ENCODE measurements at places on chromosomes 2 and 18. TPM values are rescaled to one million over a fixed set of nuclear protein-coding genes. Genes with fewer than 3 reads are reported as not detected.

The PRSS56 gene
- polyA plus RNA-seq, result not detected

The GKN1 gene
- polyA plus RNA-seq, result not detected

The PIEZO2 gene
- 25.1 TPM for polyA plus RNA-seq

DNA sequence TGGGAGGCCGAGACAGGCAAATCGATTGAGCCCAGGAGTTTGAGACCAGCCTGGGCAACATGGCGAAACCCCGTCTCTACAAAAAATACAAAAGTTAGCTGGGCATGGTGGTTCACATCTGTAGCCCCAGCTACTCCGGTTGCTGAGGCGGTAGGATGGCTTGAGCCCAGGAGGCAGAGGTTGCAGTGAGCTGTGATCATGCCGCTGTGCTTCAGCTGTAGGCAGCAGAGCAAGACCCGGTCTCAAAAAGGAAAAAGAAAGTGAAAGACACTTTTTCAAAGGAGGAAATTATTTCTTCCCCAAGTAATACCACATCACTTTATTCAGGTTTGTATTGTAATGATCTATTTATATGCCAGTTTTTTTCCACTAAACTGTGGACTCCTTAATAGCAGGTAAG, 35.7 kb upstream of the TAF4B start:
- DNase-seq, result no peak

GRCh38 chr18:67426486-67426885, 90.0 kb downstream of the DSEL start:
- DNase-seq, result no peak

The BARD1 gene
- 8.6 TPM for polyA plus RNA-seq

- no peak for DNase-seq
Observed at GRCh38 chr2:101287303-101287702, 21.2 kb downstream of the RNF149 start.

GRCh38 chr2:126467367-126468054, 188.4 kb upstream of the GYPC start:
- no peak for DNase-seq

The C1QL2 gene
- 0.18 TPM for polyA plus RNA-seq

The DSG2 gene
- polyA plus RNA-seq, result 96.9 TPM

The MROH2A gene
- polyA plus RNA-seq, result 0.16 TPM

DNA sequence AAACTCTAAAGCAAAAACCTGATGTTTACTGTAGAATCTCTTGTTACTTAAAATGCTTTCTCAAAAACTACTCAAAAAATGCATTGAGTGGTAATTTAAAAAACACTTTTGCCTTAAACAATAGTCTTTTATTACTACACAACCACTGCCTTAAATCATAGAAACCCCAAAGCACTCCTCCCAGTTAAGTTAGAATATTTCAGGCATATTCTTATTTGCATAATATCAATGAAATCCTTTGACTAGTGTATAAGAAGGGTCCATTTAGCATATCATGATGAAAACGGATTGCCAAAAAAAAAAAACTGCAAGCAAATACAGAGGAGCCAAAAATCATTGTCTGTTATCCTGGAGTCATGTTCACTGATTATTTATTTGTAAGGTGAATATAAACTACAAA, 119.2 kb downstream of the PTPRM start:
- DNase-seq, result no peak

GRCh38 chr2:147247749-147248148, 597.1 kb upstream of the ACVR2A start:
- DNase-seq, result no peak

The RND3 gene
- 35.6 TPM for polyA plus RNA-seq

The ANKRD30BL gene
- polyA plus RNA-seq, result 0.09 TPM

The ACVR1 gene
- 20.9 TPM for polyA plus RNA-seq

DNA sequence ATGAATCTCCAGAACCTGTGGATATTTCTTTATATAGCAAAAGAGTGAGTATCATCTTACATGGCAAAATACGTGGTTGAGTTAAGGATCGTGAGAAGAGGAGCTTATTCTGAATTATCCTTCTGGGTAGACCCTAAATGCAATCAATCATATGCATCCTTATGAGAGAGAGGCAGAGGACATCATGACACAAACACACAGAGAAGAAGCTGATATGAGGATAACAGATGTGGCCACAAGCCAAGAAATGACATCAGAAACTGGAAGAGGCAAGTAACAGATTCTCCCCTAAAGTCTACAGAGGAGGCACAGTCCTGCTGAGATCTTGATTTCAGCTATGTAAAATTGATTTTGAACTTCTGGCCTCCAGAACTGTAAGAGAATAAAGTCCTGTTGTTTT, 730.2 kb upstream of the ZNF804A start:
- DNase-seq, result no peak

DNA sequence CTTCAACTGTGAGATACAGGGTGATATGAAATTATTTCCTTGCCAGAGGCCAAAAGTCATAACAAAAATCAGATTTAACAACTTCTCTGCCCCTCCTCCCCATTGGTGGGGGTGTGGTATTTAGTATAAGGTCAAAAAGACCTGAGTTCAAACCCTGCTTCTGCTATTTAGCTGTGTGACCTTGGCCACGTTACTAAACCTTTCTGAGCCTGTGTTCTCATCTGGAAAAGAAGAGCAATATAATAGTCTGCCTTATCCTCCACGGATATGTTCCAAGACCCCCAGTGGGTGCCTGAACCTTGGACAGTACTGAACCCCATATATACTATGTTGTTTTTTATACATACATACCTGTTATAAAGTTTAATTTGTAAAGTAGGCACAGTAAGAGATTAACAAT, 3.7 kb downstream of the CDC42EP3 start:
- no peak for DNase-seq

DNA sequence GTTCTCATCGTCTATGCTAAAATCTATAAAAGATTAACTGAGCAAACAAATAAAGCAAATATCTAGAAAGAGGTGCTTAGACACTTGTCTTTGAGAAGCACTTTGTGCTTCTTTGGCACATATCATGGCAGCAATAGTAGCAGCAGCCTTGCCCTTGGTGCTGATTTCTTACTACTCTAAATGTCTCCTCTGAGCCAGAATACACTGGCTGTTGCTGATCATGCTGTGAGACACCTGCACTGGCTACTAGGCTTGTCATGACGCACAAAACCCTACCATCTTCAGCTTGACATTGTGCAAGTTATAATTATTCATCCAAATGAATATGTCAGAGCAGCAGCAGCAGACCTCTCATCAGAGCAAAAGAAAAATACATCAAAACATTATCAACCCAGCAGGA, 46.7 kb downstream of the FANCL start:
- no peak for DNase-seq

The NTSR2 gene
- not detected for polyA plus RNA-seq

The AQP12B gene
- polyA plus RNA-seq, result 10.6 TPM

The ST6GAL2 gene
- 5.2 TPM for polyA plus RNA-seq

The HPCAL1 gene
- 68.7 TPM for polyA plus RNA-seq

DNA sequence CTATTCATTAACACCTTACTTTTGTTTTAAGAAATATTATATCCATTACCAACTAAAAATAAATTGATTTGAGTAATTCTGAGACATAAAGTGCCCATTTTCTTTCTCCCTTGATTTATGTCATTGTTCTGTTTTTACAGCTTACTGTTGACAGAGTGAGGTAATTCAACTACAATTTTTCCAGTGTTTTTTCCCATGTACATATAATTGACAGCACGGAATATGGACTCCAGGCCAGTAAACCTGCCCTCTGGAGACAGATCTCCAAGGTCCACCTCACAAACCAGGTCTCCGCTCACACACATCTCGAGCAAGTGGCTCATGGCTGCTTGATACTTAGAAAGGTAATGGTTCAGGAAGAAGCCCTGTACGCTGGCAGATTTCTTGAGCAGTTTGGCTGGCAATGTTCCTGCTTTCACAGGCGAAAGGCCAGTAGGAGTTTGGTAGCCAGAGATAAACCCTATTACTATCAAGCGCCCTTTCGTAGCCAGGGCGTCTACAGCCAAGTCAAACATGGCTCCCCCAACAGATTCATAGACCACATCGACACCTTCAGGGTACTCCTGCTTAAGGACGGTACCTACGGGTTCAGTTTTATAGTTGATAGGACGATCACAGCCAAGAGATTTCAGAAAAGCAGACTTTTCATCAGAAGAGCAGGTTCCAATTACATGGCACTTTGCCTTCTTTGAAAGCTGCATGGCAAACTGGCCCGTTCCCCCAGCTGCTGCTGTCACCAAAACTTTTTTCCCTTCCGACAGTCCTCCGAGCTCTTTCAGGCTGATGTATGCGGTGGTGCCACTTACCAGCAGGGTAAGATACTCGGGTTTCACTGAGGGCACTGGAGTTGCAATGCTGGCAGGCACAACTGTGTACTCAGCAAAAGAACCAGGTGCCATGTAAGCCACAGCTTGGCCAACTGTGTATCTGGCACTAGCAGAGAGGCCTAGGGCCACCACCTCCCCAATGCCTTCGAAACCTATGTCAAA, 7.4 kb downstream of the PTGR3 start:
- DNase-seq, result no peak
